ENCODE measurements at places on chromosomes 3 and 15. TPM values are rescaled to one million over a fixed set of nuclear protein-coding genes. Genes with fewer than 3 reads are reported as not detected.

- no peak for DNase-seq
Observed at GRCh38 chr3:48215466-48215865, 7.8 kb upstream of the CAMP start.

DNA sequence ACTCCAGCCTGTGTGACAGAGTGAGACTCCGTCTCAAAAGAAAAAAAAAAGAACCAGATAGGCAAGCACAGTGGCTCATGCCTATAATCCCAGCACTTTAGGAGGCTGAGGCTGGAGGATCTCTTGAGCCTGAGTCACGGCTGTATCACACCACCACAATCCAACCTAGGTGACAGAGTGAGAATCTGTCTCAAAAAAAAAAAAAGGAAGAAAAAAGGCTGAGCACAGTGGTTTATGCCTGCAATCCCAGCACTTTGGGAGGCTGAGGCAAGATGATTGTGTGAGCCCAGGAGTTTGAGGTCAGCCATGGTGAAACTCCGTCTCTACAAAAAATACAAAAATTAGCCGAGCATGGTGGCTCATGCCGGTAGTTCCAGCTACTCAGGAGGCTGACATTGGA, 5.6 kb upstream of the NICN1 start:
- no peak for DNase-seq

The EXD1 gene
- total RNA-seq: not detected

DNA sequence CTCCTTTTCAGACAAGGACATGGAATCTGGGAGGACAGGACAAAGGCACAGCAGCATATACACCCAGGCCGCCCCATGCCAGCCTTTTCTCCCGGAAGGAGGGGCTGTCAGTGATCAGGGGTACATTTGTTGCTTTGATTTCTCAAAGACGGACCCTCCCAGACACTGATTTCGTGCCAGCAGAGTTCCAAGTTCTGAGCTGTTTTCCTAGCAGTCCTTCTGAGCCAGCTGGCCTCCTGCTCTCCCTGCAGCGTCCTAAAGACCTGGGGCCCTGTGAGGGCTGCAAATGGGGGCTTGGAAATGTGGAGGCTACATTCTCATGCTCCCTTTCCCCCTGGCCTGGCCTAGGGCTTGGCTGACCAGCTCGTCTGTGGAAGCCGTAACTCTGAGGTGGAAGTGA, 22.3 kb downstream of the CTSH start:
- no peak for DNase-seq

GRCh38 chr3:169610888-169611291, 52.6 kb downstream of the MECOM start:
- no peak for DNase-seq

GRCh38 chr3:27688053-27688452, 34.1 kb downstream of the EOMES start:
- no peak for DNase-seq

- DNase-seq: peak; percentile 64
Observed at GRCh38 chr3:150080058-150080730, 109.5 kb upstream of the PFN2 start.

GRCh38 chr15:45048794-45049631, 26.0 kb downstream of the SORD start:
- DNase-seq: no peak

The NBEAL2 gene
- 16.5 TPM for total RNA-seq

DNA sequence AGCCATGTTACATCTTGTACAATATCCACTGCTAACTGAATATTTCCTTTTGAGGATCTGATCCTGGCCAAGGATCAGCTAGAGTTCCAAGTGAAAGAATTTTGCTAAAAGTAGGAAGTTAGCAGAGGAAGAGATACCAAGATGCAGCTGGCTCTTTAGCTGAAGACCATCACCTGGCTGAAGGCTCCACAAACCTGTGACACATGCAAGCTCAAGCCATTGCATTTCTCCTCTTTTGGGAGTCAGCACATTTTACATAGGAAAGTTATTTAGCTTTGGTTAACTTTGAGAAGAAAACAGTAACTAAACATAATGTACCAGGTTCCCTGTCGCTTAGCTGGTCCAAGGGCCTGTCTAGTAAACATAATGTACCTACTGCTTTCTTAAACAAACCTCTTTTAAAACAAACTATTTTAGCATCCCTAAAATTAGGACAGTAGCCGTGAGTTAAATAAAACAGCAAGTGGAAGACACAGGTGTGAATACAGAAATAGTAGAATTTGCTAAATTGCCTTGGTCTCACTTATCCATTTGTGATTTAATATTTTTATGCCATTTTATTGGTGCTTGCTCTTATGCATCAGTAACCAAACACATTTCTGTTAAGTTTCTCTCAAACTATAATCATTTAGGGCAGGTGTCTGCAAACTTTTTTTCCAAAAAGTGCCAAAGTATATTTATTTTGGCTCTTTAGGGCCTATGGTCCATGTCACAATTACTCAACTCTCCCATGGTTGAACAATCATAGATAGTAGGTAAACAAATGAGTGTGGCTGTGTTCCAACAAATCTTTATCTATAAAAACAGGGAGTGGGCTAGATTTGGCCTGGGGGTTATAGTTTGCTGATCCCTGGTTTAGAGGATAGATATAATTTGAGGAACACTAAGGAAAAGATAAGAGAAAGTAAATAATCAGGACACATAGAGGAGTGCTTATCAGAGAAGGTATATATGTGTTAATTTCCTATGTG, 11.2 kb downstream of the GCSAM start:
- DNase-seq: no peak

The PLA2G4F gene
- 0.11 TPM for total RNA-seq

- no peak for DNase-seq
Observed at GRCh38 chr3:66803206-66803605, 194.9 kb upstream of the KBTBD8 start.

GRCh38 chr3:17580901-17581300, 161.5 kb downstream of the TBC1D5 start:
- DNase-seq: no peak

The IQCF5 gene
- total RNA-seq: not detected

DNA sequence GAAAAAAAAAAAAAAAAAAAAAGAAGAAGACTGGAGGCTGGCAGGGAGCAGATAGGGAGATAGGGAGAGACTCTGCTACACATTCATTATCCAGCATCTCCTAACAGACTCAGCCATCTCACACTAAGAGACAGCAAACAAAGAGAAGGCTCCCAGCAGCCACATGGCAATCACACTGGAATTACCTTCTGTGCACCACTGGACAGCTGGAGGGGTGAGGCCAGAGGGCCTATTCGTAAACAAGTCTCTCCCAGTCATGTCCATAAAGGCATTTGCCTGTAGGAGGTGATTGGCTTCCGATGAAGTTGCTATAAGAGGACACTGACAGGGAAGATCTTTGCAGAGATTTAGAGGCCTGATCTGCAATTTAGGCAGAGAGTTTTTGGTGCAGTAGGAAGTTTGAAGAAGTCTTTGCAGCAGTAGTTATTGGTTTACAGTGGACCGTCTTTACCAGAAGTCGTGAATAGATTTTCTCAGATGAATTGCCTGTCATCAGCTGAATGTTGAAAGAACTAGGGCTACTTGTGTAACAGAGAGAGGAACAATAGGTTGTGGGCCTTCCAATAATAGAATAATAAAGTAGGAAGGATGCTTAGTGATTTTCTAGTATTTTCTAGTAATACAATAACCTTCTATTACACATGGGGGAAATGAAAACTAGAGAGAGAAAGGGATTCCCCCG, 89.7 kb downstream of the TP63 start:
- no peak for DNase-seq

- DNase-seq: no peak
Observed at GRCh38 chr3:78610462-78611125, 1157.2 kb downstream of the ROBO1 start.

The TWF2 gene
- 20.8 TPM for total RNA-seq

DNA sequence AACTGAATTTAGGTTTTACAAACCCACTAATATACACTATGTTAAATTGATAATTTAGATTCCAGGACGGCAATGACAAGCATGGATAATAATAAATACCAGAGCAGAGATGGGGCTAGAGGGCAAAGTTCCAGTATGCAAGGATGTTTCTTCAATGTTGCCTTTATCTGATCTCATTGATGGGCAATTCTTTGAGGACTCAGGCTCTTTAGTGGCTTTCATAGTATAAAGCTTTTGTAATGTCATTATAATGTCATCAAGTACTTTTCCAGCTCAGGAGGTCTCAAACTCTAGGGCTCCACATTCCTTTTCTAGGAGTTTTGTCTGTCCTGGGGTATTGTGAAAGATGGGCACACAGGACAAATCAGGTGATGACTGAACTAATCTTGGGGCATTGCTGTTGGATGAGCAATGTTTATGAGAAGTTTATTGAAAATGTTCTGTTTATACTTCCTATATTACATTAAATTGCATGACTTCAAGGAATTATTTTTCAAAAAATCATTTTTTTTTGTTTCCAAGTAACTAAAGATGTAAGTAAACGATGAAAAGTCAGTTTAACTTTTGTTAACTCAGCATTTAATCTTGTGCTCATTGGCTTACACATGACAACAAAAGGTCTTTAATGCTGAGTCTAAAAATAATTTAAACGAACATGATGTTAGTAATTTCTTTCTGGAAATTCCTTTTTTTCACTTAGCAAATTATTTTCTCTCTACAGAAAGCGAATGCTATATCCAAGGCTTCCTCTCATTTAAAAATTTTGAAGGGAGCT, 116.4 kb downstream of the OXSM start:
- DNase-seq: no peak

- DNase-seq: no peak
Observed at GRCh38 chr15:100919481-100920405, 586 bp downstream of the LRRK1 start.

GRCh38 chr3:188198001-188198400, 44.0 kb downstream of the LPP start:
- no peak for DNase-seq

- no peak for DNase-seq
Observed at GRCh38 chr15:57692709-57693108, 13.8 kb upstream of the POLR2M start.

GRCh38 chr15:69009341-69009740, 5.2 kb upstream of the NOX5 start:
- DNase-seq: no peak

The ANKRD63 gene
- total RNA-seq: 0.28 TPM

DNA sequence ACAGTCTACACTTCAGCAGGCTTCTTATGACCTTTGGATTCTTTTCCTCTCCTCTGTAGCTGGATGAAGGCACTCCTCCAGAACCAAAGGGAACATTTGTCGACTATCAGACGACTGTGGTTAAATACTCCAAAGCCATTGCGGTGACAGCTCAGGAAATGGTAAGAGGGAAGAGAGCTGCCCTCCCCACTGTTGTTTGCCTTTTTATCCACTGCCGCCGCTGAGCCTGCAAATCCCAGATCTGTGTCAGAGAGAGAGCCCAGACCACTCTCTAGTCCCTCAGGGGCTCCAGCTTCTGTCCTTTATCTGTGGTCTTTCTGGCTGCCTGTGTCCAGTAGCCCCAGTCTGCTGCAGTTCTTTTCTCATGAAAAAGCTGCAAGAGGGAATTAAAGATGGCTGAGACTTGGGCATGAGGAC, 261.5 kb upstream of the TPM1 start:
- no peak for DNase-seq

DNA sequence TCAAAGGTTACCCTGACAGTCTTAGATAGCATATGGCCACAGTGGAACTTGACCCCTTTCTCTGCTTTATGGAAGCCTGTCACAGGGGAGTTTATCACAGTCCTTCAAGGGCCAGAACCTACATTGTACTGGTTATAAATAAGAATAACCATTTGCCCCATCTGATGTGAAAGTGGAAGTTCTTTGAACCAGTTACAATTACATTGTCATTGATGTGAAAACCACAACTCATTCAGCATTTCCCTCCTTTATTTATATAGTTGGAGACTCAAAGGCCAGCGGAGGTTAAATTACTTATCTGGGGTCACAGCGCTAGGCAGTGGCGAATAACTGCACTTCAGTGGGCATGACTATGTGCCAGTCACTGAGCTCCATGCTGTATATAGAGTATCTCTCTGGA, 60.5 kb upstream of the TBC1D5 start:
- no peak for DNase-seq

DNA sequence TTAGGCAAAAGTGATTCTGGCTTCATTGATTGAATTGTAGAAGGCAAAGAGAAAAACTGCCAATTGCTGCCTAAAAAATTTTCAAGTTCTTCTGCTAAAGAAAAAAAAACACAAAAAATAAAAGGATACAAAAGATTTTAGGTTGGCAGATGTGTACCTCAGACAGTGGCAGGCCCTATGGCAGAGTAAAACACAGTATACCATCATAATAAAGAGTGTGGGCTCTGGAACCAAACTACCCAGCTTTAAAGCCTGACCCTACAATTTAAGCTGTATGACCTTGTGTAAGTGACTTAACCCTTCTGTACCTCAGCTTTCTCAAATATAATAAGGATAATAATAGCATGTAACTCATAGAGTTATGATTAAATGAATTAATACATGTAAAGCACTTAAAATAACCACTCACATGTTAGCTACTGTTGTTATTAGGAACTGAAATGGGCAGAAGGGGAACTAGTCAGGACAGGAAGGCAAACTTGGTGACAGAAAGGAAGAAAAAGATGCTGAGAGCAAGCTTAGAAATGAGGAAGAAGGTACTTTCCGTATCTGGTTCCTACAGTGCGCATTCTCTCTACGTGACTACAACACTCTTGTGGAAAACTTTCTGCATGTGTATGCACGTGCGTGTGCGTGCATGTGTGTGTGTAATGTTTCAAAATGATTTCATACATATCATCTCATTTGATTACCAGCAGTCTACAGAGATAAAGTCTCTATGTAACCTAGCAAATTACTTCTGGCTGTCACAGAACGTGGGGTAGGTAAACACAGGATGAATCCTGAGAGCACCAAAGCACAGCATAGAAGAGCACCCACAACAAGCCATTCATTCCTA, 13.6 kb upstream of the GATM start:
- no peak for DNase-seq

DNA sequence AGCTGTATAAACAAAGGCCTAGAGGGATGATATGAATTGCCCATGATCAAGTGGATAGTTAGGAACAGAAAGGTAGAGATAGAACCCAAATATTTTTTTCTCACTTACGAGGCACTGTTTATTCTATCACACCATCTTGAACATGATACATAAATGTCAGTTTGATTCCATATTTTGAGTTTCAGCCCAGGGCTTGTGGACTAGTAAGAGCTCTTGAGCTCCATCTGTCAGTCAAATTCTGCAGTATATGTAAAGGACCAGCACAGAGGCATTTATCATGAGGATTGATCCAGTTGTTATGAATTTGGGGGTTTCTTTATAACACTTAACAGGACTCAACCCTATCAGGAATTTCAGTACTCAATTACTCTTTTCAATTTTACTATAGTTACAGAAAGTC, 4.8 kb downstream of the SLC27A2 start:
- DNase-seq: no peak

The CFAP20DC gene
- 1.7 TPM for total RNA-seq
